ENCODE measurements at places on chromosomes 5 and 9.

- no peak for DNase-seq
Observed at GRCh38 chr9:76245518-76245917, 148.7 kb downstream of the RFK start.

DNA sequence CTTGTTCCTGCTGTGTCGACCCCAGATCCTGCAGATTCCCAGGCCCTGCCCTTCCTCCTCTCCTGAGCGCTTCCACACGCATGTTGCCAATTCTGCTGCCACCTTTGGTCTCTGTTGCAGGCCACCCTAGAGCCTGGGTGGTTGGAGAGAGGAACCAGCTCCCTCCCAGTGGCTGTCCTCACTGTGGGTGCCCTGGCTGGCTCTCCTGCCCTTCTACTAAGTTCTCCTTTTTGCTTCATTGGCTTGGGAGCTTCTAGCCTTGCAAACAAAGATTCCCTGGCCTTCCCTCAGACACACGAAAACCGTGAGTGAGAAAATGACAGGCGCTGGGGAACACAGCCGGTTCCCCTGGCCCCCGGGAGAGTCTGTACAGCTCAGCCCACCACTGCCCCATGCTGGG lies 14.2 kb upstream of the NCS1 start:
- no peak for DNase-seq

DNA sequence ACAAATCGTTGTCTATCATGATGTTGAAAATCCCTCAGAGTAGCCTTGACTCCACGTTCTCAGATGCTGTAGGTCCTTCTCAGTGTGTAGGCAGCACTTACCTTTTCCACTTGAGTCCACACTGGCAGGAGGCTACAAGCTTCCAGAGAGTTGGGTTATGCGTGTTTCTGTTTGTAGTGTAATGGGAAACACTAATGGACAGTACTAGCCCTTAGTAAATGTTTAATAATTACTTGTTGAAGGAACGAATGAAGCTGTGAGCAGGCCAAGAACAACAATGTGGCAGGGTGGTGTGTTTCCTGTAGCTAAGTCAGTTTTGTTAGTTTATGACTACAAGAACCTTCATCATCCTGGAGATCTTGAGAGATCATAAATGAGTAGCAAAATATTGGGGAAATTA lies 83.5 kb downstream of the ARHGAP26 start:
- DNase-seq, result no peak

DNA sequence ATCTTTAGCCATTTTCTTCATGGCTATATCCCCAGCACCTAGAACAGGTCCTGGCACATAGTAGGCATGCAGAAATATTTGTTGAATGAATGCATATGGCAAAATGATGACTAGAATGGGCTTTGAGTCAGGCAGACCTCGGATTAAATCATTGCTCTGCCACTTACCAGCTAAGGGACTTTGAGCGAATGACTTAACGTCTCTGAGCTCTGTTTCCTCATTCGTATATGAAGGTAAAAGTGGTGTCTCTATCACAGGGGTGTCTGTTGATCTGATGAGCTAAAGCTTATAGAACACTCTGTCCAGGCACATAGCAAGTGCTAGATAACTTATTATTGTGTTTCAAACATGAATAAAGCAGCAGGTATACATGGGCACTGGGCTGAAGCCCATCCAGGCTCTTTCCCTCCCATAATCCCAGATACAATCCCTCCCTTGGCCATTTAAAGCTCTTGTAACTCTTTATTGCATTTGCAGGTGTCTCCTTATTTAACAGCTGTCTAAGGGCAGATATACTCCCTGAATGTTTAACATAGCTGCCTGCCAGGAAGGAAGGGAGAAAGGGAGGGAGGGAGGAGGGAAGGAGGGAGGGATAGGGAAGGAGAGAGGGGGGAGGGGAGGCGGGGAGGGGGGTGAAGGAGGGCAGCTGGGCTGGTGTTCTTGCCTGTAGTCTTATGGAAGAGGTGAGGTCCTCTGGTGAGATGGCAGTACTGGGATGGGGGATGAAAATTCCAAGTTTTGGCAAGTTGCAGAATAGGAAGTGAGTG lies 23.2 kb upstream of the STXBP1 start:
- DNase-seq, result no peak

DNA sequence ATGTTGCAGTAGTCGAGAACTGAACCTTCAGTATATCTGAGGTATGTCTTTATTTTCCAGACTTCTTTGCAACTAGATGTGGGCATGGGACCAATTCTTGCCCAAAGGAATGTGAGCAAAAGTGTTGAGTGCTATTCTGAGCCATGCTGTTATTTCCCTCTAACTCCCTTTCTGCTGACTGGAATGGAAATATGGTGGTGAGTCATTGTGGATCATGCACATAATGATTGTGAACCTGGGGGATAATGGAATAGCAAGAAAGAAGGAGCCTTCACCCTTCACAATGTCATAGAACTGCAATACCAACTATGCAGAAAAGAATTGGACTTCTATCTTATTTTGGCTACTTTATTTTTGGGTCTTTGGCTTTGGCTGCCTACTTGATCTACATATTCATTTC lies 10.3 kb upstream of the DOCK2 start:
- DNase-seq, result no peak

DNA sequence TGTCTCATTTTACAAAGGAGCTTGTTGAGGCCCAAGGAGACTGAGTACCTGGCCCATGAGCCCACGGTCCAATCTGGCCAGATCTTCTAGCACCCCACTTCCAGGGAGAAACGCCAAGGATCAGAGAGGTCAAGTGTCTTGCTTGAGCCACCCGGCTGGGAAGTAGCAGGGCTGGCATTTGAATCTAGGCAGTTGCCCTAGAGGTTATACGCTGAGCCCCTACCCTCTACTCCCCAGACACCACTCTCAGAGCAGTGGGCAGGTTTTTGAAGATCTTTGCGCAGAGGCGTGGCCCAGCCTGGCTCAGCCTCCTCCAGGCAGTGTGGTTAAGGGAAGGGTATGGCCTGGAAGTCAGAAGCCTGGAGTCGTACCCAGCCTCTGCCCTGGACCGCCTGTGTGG lies 5.8 kb upstream of the NUP214 start:
- DNase-seq, result no peak

DNA sequence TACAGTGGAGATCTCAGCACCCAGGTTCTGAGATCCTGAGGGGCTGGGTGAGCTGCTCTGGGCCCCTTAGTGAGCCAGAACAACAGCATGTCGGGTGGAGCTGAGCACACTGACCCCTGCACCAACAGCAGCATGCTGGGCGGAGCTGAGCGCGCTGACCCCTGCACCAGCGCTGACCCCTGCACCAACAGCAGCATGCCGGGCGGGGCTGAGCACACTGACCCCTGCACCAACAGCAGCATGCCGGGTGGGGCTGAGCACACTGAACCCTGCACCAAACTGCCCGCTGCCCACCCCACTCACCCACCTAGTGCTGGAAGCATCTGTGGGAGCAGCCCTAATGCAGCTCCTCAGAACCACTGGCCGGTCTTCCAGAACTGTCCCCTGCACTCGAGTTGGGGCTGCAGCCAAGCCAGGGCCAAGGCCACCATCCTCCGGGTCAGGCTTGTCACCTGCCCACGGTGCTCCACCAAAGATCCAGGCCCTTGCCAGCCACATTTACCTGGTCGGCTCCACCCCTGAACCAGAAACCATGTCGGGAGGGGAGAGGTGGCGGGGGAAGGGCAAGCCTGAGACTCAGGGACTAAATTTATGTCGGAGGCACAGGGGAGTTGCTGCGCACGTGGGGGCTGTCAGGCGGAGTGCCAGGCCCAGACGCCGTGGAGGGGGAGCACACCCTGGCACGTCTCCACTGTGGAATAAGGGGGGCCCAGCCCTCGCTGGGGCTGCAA lies 80.3 kb downstream of the ADAMTS2 start:
- DNase-seq, result no peak

DNA sequence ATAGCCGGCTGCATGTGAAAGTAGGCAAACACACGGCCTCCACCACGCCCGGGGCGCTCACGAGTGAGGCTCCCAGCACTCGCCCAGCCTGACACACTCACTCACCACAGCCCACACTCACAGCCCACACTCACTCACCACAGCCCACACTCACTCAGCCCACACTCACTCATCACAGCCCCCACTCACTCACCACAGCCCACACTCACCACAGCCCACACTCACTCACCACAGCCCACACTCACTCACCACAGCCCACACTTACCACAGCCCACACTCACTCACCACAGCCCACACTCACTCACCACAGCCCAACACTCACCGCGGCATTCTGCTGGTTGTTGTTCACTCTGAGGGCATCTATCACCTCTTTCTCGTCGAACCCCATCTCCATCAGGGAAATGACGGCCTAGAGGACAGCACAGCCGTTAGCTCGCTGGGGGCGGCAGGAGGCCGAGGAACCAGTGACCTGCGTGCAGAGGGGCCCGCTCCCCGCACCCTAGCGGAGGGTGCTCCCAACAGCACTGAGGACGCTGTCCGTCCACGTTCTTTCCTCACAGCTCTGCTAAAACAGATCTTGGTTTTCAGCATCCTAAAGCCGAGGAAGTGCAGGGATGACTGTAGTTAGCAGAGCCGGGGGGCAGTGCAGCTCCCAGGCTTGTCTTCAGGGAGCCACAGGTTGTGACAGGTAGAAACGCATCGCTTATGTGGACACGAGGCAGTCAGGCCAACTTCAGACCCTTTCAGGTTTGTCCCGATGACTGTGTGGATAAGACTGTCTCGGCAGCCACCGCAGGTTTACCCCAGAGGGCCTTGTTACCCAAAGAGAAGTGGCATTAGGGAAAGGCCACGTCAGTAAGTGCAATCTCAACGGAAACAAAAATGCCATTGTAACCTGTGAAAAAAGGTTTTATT lies 21.6 kb downstream of the UBAC1 start:
- DNase-seq, result no peak

- no peak for DNase-seq
Observed at GRCh38 chr5:103867857-103868598, 305.4 kb upstream of the NUDT12 start.

DNA sequence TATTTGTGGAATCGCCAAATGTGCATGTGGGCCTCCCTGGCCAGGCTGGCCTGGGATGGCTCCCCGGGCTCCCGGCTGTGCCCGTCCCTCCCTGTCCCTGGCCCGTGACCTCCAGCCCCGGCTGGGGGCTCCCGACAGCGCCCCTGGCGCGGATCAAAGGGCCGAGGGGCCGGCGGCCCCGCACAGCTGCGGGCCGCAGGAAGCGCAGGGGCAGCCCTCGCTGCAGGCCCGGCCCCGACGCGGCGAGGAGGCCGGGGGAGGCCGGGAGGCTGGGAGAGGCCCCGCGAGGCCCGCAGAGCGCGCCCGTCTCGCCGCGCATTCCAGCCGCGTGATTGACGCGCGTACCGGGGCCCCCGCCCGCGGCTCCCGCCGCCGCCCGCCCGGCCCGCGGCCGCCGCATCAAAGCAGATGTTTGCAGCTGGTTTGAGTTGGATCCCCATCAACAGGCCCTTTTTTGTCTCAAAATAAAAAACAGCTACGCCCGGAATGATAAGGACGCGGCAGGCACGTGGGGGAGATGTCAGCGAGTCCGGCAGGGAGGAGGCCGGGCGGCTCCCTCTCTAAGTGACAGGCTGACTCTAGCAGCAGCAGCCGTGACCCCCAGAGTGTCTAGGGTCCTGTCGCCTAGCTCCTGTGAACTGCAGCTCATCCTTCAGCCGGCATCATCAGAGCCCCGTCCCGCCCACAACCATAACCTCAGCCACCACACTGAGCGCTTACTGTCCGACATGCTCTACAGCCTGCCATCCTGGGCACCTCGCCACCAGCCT lies 69.4 kb downstream of the LMX1B start:
- DNase-seq, result no peak

DNA sequence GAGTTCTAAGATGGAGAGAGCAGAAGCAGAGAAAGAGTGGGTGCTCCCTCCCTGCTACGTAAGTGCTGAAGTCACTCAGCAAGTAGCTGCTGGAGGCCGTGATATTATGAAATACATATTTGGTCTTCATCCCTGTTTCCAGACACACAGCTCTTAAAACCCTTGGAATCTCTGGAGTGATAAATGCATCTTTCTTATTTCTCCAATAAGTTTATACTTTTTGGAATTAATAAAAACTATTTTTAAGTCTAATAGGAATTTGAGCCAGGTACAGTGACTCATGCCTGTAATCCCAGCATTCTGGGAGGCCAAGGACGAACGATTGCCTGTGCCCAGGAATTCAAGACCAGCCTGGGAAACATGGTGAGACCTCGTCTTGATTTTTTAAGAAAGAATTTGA lies 60.6 kb downstream of the AUH start:
- no peak for DNase-seq

- DNase-seq, result no peak
Observed at GRCh38 chr5:125603321-125603720, 819.9 kb upstream of the GRAMD2B start.

DNA sequence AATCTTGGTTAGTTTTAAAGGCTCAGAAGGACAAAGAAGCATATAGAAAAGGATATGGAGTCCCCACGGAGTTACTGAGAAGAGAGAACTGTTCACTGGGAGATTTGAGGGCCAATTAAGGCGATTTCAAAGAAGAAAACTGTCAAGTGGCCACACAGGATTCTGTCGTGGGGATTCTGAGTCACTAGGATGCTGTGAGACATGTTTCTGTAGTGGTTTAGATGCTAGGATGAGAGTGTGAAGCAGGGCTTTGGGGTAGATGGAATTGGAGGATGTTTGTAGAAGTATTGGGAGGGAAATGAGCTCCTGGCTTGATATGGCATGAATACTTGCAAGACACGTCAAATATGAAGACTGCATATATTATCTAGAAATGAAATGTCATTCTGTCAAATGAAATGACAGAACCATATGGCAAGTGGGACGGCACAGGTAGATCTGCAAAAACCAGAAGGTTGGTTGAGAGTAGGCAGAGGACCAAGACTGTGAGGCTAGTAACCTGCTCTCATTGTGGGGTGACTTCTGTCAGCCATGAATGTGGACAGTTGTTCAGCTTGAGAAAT lies 136.3 kb upstream of the SPRY4 start:
- DNase-seq, result no peak

DNA sequence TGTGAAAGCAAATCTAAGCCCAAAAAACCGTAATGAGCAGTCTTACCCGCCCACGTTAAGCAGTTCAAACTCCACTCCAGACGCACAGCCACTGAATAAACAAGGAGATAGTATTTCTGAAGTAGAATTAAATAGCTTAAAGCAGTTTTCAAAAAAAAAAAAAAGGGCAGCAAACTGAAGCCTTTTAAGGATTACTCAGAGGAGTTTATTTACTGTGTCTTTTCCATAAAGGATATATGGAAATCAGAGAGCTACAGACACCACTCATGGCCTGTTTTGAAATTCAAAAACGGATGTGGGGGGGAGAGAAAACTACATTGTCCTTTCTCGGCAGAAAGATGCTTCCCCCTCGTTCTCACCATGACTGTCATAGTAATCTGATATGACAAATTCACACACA lies 83.7 kb upstream of the IRX1 start:
- no peak for DNase-seq

- DNase-seq, result no peak
Observed at GRCh38 chr9:137688725-137689124, 69.9 kb downstream of the EHMT1 start.

GRCh38 chr5:65290677-65291076 lies 191.0 kb downstream of the ADAMTS6 start:
- DNase-seq, result no peak

Measured in iPS DF 6.9 (cell line).